ENCODE measurements at places on chromosomes 5 and 9.

GRCh38 chr9:69519470-69520240 is 152.5 kb downstream of the APBA1 start:
- no peak for DNase-seq

DNA sequence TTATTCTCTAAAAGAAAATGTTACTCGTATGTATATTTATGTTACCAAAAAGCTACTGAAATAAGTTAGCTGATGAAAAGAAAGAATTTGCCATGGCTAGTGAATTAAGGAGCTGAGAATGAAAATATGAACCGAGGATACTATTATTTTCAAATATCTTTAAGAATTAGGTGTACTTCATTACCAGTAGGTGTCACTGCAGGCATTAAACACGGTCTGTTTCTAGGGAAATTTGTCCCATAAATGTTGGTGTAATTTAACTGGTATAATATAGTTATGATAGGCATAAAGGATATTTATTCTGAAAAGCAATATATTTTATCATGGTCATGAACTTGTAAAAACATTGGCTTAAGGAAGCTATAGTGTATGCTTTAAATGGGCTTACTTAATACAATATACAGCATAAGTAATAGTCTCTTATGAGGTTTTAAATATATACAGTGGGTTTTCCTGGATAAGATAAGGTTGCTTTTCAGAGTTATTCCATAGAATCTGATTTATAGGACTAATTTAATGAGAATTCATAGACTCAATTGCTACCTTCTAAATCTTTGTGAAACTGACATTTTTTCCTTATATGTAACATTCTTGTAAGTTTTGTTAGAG is 72.4 kb upstream of the MPDZ start:
- DNase-seq, result no peak

DNA sequence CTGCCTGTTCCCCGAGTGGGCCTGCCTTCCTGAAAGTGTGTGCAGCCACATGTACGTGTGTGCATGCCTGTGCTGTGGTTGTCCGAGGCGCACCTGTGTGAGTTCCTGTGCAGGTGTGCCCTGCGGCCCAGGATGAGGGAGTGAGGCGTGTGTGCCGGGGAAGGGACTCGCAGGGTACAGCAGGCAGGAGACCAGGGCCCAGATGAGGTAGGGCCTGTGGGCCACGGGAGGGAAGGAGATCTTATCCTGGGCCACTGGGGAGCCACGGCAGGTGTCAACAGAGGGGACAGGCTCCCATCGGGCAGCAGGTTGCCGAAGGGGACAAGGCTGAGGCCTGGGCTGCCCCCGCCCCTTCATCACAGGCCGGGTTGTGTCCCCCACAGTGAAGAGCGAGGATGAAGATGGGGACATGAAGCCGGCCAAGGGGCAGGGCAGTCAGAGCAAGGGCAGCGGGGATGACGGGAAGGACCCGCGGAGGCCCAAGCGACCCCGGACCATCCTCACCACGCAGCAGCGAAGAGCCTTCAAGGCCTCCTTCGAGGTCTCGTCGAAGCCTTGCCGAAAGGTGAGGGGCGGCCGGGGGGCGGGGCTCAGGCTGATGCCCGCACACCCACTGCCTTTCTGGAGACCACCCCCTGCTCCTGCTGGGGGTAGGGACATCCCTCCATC is 79.2 kb downstream of the LMX1B start:
- no peak for DNase-seq

- no peak for DNase-seq
Measured at GRCh38 chr9:84387821-84388220, 47.3 kb upstream of the SLC28A3 start.

GRCh38 chr5:36359267-36359666 is 57.6 kb upstream of the RANBP3L start:
- no peak for DNase-seq

DNA sequence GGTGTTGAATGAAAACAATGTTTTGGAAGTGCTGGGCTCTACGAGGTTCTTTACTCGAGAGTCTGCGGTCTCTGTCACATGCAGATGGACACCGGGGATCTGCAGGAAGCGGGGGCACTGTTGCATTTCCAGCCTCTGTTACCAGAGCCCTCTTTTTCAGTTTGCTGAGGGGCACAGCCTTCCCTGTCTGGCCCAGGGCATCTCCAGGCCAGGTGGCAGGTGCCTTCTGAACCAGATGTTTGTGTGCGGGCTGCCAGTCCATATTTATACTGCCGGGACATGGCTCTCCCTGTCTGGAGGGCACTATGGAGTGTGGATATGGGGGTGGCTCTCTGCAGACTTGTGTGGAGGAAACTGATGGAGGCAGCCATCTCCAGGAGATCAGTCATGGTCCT is 18.7 kb upstream of the POMT1 start:
- DNase-seq, result no peak

DNA sequence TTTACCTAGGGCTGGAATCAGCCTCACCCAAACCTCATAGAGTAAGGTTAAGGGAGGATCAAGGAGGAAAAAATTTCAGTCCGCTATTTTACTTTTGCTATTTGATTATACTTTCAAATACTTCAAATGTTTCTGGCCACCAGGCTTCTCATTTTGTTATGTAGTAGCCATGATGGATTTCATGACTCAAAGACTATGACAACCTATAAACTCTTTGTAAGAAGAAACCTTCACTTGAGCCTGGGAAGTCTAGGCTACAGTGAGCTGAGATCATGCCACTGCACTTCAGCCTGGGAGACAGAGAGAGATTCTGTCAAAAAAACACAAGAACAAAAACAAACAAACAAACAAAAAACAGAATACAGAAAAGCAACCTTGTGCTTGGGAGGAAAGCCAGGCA is 293.6 kb upstream of the TNC start:
- no peak for DNase-seq

GRCh38 chr5:170501931-170502330 is 1.9 kb upstream of the KCNIP1 start:
- no peak for DNase-seq

DNA sequence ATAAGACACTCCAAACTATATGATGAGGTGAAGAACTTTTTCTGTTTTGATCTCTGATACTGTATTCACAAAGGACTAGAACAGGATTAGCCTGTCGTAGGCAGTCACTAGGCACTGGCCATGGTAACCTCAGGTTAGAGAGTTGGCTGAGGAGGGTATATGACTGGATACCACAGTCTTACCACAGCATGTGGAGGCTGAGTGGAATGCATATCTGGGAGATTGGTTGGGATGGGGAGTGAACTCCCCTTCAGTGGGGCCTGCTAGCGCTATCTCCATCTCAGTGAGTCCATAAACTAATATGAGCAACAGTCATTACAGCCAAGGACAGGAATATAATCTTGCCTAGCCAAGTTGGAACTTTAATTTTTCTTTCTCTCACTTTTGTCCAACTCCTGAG is 339.1 kb downstream of the SPATA31D1 start:
- DNase-seq, result no peak

- no peak for DNase-seq
Measured at GRCh38 chr9:34961574-34962490, 3.7 kb downstream of the PHF24 start.

DNA sequence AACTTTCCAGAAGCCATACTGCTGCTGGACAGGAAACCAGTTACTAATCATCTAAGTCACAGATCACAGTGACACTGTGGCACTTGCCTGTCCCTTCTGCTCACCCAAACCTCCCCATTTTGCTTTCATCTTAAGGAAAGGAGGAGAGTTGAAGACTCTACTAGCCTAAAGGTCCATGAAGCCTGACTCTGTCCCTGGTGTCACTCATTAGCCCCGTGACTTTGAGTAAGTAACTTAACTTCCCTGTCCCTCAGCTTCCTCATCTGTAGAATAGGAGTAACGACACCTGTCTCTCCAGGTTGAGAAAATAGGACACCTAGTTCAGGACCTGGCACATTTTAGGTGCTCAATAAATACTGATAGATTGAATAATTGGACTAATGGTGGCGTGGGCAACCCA is 536 bp upstream of the SLC6A7 start:
- no peak for DNase-seq

DNA sequence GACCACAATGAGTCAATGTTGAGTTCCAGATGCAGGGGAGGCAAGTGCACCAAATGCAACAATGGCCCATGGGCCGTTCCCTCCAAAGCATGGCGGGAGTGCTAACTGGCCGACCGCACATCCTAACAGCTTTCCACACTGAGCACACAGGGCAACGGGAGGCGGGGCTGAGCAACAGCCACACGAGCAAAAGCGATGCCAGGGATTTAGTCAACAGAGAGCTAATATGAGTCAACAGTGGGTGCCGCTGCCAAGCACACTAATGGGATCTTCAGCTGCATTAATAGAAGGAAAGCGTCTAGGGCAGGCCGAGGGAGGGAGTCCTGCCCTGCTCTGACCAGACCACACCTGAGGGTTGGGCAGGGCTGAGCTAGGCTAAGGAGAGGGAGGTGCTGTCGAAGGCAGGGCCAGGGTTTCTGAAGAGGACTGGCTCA is 4.6 kb downstream of the EPB41L4B start:
- DNase-seq, result no peak

Measured in stimulated activated CD4-positive, alpha-beta T cell treated with anti-CD3 and anti-CD28 coated beads, Interleukin-15, amount 100 ng/mL, for 48 hours (primary cell).